ENCODE measurements at places on chromosomes 7 and 10.
A peak's percentile ranks its signal among the peaks of the same experiment; 100 is the strongest.

DNA sequence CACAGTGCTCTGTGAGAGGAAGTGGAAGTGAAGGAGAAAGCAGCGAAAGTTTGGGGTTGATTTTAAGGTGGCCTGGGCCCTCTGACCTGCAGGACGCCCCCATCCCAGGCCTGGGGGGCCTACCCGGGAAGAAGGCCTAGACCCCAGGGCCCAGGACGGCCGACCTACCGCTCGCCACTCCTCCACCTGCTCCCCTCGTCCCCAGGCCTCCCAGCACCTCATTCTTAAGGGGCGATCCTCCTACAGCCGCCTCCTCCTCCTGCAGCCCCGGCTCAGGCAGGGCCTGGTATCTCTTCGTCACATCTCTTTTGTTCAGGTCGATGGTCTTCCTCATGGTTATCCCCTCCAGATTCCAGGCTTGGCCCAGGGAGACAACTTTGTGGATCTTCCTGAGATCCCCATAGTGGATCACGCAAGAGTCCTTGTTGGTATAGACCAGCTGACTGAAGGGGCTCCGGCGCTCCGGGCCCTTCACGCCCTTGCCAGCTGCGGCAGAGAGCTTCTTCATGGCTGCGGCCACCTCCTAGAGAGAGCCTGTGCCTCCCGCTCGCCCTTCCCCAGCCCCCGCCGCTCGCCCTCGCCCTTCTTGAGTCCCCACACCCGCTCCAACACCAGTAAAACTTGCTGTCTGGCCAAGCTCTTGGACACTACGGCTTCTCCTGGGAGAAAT is 117.5 kb downstream of the OR13A1 start:
- DNase-seq = no peak

DNA sequence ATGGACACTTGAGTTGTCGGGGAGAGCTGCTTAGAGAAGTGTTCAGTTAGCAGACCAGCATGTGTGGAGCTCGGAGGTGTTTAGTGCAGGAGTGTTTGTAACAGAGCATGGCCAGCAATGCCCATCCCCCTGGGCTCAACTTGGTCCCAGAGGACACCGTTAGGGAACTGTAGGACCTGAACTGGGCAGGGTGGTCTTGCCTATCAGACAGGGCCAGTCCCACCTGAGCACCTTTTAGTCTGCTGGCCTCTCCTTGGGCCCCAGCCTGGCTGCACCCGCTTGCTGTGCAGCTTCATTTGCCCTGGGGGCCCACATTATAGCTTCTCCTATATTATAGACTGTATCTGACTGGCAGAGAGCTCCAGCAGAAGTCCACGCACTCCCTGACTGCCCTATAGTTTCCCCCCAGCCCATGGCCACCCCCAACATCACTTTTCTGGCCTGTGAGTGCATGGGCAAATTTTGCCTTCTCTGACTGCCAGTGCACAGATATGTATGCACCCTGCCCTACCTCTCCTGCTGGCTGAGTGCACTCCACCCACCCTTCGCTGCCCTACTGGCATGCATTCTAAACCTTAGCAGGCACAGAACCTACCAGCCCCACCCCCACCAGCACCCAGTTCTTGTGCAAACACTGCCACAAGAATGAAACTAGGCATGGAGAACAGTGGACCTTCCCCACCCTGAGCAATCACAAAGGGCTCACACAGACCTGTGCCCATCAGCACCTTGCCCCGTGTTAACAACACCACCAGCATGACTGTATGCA is 1030.6 kb upstream of the GHITM start:
- no peak for DNase-seq

- no peak for DNase-seq
Observed at GRCh38 chr10:125734823-125735222, 15.3 kb downstream of the EDRF1 start.

GRCh38 chr7:24192691-24193090 is 91.3 kb upstream of the NPY start:
- no peak for DNase-seq

- no peak for DNase-seq
Observed at GRCh38 chr10:129039406-129040370, 427.4 kb upstream of the MGMT start.

- DNase-seq = no peak
Observed at GRCh38 chr7:113550966-113551365, 367.8 kb downstream of the PPP1R3A start.

DNA sequence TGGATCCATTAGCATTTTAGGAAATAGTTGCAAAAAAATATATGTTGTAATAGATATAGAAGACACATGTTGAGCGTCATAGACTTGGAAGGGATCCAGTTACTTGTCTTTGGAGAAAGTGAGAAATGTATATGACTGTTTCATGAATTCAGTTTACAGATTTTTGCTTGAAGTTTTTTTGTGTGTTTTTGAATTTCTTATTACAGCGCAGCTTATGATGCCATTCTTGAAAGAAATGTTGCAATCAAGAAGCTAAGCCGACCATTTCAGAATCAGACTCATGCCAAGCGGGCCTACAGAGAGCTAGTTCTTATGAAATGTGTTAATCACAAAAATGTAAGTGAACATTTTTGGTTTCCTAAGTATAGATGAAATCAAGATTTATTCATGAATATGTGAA is 98.2 kb downstream of the MAPK8 start:
- DNase-seq = no peak

- DNase-seq = no peak
Observed at GRCh38 chr10:106565546-106565945, 599.0 kb downstream of the SORCS1 start.

- DNase-seq = no peak
Observed at GRCh38 chr10:6591668-6592067, 11.6 kb upstream of the PRKCQ start.

GRCh38 chr10:50579491-50580261 is 44.1 kb downstream of the SGMS1 start:
- no peak for DNase-seq

DNA sequence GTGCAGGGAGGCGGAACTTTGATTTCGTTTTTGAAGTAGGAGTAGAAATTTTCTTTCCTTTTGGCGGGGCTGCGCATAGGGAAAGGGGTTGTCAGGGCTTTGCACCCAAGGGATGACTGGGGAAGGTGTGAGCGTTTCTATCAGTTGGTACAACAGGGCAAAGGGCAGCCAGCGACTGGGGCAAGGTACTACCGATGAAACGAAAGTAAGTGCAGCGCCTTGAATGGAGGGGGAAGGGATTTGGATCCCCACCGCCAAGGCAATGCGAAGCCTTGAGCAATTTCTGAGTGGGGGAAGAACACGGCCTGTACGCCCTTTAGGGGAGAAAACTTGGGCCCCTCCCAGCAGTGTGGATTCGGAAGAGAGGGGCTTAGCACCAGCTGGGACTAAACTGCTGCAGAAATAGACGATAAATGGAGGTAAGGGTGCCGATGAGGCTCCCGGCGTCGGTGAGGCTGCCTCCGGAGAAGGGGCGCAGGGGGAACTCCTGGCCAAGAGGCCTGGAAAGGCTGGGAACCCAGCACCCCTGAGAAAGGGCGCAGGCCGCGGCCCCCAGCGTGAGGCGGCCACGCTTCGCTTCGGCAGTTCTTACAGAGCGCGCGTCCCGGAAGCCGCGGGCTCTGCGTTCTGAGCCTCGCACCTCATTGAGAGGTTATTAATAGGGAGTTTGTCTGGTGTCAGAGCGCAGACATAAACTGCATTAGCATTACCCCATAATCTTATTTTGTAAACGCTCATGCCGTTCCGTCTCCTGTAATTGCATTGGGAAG is 10.0 kb upstream of the TLX1 start:
- peak; percentile 45 for DNase-seq

- DNase-seq = no peak
Observed at GRCh38 chr7:121519548-121520521, 123.7 kb upstream of the FAM3C start.

- DNase-seq = no peak
Observed at GRCh38 chr10:101748496-101748895, 27.4 kb downstream of the FGF8 start.

GRCh38 chr10:118924493-118924892 is 105.0 kb upstream of the NANOS1 start:
- no peak for DNase-seq

GRCh38 chr7:31997423-31997822 is 72.8 kb downstream of the PDE1C start:
- no peak for DNase-seq

DNA sequence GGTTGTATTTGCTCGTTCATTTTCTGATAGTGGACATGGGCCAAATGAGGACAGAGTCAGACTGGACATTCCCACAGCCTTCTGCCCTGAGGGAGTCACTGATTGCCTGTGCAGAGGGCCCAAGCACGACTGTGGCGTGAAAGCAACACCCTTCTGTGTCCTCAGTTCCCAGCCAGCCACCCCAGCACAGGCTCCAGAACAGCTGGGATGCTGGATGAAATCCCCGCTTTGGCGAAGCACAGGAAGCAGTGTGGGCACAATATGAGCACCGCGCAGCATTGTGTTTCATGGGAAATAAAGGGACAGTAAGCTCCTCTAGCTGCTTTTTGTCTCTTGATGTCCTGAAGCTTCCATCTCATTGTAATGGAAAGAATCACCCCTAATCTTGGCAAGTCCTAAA is 20.5 kb downstream of the TRIL start:
- no peak for DNase-seq

DNA sequence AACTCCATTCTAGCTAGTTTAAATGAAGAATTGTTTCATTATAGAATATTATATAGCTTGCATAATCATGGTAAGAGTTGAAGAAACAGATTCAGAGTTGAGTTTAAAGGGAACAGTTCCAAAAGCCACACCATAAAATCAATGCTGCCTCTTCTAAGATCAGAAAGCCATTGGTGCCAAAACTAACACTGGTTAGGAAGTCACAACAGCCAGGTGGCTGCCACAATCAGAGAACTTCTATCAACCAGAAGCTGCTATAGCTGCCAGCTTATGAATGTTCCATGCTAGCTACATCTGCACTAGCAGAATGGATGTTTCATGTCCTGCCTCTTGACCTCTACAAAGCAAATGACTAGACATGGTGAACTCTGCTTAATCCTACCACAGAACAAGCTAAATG is 583.1 kb upstream of the LRRN3 start:
- no peak for DNase-seq
